ENCODE measurements at places on chromosomes 5 and 9.

DNA sequence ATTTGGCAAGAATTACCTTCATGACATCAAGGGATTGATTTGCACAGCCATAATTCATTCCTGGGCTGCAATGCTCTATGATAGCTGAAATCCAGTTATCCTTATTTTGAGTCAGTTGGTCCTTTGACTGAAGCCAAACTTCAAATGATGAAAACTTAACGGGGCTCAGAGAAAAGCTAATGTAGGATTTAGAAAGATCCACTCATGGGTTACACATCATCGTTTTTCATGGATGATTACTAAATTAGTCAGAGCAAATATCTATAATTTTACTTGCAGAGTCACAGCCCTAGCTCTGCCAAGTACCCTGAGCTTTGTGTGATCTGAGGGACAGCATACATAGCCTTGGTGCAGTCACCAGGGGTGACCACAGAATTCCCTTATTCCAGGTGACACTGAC, 27.3 kb upstream of the MUSK start:
- DNase-seq = no peak

GRCh38 chr5:149062371-149063016, 368 bp downstream of the SH3TC2 start:
- no peak for DNase-seq

DNA sequence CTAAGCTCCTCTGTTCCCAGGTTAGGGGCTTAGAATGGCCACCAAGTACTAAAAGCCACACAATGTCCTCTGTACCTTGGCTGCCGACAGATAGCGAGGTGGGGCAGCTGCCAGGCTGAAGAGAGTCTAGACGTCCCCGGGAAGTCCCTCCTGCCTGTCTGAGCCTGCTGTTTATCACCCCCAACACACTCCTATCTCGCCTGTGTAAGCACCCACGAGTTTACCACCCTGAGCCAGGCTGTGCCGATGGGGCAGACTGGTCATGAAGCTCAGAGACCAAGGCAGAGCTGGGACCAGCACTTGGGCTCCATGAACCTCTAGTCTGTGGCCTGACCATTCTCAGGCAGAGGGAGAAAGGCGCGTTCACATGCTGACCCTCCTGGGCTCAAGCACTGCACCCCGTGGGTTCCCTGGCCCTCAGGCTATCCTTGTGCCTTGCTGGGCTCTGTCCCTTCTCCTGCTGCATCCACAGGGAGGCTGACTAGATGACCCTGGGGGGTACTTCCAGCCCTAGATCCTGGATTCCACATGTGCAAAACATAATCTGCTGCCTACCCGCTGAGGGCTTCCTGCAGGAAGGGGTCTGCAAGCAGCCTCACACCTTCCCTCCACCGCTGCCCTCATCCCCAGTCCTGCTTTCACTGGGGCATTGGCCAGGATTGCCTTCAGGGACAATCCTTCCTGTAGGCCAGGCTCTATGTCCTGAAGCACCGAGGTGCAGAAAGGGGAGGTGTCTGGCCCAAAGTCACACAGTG, 18.6 kb upstream of the SLC25A51 start:
- DNase-seq = no peak

- no peak for DNase-seq
These were observed 64.9 kb downstream of the CETN3 start for GRCh38 chr5:90344689-90345088.

DNA sequence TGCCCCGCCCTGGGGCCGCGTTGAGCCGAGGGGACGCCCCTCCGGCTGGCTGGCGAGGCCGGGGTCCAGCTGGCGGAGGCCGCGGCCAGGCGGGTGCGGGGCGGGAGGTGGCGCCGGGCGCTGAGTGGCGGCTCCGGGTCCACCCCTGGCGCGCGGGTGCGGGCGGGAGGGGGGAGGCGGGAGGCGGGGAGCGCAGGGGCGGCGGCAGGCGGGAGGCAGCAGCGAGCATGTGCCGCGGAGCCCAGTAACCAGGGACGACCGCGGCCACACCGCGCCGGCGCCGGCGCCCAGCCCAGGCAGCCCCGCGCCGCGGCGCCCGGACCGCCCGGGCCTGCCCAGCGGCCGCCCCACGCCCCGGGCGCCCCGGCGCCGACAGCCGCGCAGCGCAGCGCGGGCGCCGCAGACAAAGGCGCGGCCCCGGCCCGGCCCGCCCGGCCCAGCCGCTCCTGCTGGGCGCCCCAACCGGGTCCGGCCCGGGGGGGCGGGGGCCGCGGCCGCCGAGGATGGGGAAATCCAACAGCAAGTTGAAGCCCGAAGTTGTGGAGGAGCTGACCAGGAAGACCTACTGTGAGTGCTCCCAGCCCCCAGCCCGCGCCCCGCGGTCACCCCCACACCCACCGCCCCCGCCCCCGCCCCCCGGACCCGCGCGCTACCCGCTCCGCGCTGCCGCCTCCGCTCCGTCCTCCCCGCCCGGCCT, at the start of gene NCS1:
TSS of gene NCS1 (plus strand) at position 244 of the 697 bp plus-strand sequence. CDS start at position 504, 260 bp downstream.
- peak; percentile 77 for DNase-seq

GRCh38 chr5:122847687-122848081, 2.3 kb downstream of the SNX24 start:
- no peak for DNase-seq

DNA sequence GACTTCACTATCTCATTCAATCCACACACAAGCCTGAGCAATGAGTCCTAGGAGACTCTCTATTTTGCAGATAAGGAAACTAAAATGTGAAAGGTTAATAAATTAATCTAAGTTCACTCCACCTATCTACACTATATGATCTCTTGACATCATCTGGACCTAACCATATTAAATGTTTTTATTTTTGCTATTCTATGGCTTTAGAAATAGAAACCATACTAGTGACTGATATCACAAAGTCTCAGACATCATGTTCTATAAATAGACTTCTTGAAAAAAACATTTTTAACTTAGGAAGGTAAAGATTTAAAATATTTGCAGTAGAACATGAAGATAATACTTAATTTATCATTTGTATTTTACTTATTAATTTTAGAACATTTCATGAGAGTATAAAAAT, 9.4 kb upstream of the ADGRV1 start:
- no peak for DNase-seq

DNA sequence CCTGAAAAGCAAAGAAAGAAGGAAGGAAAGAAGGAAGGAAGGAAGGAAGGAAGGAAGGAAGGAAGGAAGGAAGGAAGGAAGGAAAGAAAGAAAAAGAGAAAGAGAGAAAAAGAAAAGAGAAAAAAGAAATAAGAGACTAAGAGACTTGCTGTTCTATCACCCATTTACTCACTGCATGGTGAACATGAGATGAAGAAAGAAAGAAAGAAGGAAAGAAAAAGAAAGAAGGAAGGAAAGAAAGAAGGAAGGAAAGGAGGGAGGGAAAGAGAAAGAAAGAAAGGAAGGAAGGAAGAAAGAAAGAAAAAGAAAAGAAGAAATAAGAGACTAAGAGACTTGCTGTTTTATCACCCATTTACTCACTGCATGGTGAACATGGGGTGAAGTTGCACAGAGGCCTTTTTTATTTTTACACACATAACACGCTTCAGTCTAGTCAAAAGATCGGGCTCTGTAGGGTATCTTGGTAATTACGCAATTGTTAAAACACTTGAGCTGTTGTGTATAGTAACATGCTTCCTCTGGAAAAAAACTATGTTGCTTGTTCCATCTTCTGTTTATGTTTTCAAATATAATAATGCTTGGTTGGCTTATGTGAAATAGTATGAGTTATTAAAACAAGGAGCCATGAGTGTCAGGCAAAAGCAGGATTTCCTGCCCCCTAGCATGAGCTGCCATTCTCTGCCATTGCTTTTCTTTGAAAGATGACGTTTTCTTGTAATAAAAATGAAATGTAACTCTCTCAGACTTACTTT, 119.3 kb upstream of the ZNF608 start:
- no peak for DNase-seq

DNA sequence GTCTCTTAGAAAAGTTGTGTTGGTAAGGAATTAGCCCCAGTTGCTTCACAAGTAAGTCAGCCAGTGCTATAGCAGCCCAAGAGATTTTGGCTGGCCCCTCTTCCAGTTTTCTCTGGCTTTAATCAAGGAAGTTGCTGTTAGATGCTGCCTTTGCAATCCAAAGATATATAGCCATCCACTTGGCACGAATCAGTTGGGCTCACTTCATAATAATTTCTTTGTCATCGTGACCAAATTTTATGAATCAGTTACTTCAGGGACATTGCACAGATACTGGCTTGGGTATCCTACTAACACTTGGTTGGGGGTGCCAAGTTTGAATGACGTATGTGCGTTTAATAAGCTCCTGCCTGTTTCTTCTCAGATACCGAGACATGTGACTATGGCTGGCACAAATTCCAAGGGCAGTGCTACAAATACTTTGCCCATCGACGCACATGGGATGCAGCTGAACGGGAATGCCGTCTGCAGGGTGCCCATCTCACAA, 81.5 kb downstream of the VCAN start:
- no peak for DNase-seq

DNA sequence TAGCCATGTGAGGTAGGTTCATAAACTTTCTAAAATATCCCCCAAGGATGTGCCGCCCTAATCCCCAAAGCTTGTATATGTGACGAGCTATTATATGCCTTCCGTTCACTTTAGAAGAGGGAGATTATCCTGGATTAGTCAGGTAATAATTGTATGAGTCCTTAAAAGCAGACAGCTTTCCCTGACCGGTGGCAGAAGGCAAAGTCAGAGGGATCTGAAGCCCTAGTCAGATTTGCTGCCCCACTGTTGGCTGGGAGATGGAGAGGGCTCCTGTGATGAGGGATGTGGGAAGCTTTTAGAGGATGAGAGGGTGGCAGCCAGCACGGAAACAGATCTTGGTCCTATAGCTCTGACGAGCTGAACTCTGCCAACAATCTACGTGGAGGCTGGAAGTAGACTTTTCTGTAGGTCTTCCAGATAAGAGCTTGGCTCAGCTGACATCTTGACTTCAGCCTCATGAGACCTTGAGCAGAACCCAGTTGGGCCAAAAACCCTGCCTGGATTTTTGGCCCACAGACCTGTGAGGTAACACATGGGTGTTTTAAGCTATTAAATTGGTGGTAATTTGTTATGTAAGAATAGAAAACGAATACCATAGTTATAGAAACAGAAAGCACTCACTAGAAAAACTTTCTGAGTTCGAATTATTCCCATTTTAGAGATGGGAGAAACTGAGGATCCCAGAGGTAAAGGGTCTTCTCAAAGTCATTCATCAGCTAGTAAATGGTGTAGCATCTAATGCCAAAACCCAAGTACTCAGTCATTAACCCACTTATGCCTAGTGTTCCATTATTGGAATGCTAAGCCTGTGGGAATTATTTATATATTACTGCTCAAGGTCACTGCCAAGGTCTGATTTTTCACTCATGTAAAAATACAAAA, 48.9 kb downstream of the SH3PXD2B start:
- DNase-seq = no peak

GRCh38 chr9:116417464-116417863, 263.9 kb downstream of the PAPPA start:
- no peak for DNase-seq

DNA sequence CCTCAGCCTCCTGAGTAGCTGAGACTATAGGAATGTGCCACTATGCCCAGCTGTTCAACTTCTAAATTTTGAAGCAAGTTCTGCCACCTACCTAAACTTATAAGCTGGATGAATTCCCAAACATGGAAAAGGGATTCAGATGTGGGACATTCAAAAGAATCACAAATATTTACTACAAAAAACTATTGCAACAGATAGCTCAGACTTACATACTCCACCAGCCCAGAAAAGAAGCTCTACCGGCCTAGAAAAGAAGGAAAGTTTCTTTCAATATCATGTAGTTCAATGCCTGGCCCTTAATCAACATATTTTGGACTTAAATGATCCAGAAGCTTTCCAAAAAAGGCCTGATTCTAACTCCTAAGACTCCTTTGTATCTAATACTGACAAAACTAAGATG, 23.8 kb downstream of the SH3RF2 start:
- DNase-seq = no peak

- no peak for DNase-seq
These were observed 7.2 kb downstream of the SLC2A6 start for GRCh38 chr9:133471551-133472276.

DNA sequence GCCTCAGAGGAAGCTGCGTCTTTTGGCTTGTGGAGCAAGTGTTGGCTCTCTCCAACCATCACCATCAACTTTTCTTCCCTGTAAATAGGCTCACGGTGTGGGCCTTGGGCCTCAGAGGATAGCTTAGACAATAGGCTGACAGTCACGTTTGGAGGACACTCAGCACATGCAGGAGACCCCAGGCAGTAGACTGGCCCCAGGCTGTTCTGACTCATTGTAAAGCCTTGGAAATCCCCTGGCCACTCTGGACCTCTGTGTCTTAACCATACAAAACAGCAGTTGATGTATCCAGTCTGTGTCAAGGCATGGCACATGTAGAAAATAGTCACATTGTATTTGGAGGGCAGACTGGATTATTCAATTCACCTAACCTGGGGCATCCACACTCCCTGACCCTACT, 18.6 kb downstream of the CD74 start:
- no peak for DNase-seq

GRCh38 chr5:136242136-136242535, 49.2 kb upstream of the SMIM32 start:
- no peak for DNase-seq

GRCh38 chr5:176879663-176880361, 19.3 kb downstream of the HK3 start:
- no peak for DNase-seq

DNA sequence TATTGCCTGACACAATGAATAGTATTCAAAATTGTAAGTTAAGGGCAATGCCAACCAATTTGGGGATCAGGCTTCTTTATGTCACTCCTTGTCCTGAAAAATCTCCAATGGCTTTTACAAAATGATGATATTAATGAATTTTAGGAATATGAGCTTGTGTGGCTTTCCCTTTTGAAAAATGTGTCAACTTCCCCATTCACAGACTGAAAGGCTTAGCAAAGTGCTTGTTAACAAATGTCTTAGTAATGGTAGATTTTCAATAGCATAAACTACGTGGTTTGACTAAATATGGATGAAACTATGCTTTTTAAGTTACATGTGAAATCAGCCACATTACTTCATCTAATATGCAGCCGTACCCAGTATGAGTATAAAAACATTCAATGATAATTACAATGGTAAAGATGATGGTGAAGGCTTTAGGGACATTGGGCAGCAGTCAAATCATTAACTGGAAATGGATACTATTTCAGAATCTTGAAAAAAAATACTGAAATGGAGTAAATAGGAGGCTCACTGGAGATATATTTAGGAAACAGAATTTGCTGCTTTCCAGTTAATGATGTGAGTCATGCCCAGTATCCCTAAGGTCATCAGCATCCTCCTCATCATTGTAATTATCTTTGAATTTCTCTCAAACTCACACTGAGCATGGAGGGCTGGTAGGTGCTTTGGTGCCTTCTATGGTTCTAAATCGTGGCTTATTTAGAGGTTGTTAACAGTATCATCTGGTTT, 113.3 kb upstream of the ZNF608 start:
- no peak for DNase-seq

- DNase-seq = peak; percentile 32
These were observed 11.8 kb upstream of the TGFBI start for GRCh38 chr5:136016945-136017530.

DNA sequence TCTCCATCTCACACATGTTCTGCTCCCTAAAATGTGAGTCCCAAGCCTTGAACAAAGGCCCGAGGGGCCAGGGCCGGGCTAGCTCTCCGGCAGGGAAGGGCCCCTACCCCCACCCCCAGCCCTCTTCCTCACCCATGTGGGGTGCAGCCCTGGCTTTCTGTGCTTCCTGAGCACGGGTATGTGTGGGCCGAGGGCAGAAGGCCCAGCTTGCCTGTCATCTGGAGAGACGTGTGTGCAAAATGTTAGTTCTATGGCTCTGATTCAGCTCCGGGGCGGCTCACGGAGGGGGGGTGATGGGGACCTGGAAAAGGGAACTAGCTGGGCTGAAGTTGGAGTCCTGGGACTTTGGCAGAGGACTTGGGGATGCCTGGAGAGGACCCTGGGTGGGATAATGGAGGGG, 90.3 kb upstream of the ARAP3 start:
- no peak for DNase-seq
